PC-3 (cell line): ENCODE measurements at places on chromosomes 1 and 21. TPM values are rescaled to one million over a fixed set of nuclear protein-coding genes. Genes with fewer than 3 reads are reported as not detected.
A peak's percentile ranks its signal among the peaks of the same experiment; 100 is the strongest.

DNA sequence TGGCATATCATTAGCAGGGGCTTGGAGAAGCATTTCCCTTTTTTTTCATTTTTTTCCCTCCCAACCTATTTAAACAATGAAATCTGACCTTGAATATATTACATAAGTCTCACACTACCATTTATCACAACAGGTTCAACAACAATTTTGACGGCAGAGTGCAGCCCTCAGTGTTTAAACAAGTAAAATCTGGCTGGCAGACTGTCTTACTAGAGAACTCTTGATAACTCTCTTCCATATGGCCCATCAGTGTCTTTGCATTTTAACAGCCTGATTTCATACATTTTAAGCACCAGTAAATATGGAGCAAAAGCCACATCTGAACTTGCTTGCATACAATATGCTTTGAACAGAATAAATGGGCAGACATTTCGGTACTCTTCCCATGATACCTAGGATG lies 213.0 kb downstream of the KCTD3 start:
- DNase-seq, result no peak

The RNF207 gene
- 95.4 and 128 TPM in 2 replicates for total RNA-seq

The CRB1 gene
- 0.07 TPM in 1 of 2 replicates, not detected in the other for total RNA-seq

GRCh38 chr21:26587736-26588201 lies 14.7 kb upstream of the CYYR1 start:
- peak; percentile 91 for DNase-seq

DNA sequence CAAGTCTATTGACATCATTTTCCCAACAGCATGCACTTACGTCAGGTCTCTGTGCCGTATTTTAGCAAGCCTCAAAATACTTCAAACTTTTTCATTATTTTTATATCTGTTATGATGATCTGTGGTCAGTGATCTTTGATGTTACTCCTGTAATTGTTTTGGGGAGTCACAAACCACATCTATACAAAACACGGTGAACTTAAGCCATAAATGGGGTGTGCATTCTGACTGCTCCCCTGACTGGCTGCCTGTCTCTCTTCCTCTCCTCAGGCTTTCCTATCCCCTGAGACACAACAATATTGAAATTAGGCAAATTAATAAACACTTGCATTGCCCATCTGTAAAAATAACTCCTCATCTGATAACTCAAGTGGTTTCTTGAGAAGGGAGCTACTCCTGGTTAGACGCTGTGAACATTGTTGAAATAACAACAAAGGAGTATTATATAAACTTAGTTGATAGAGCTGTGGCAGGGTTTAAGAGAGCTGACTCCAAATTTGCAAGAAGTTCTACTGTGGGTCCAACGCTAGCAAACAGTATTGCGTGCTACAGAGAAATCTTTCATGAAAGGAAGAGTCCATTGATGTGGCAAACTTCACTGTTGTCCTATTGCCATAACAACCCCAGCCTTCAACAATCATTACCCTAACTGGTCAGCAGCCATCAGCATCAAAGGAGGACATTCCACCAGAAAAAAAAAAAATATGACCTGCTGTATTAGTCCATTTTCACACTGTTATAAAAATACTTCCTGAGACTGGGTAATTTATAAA lies 105.8 kb upstream of the DSCAM start:
- no peak for DNase-seq

The OVAAL gene
- total RNA-seq, result not detected in 2 replicates

DNA sequence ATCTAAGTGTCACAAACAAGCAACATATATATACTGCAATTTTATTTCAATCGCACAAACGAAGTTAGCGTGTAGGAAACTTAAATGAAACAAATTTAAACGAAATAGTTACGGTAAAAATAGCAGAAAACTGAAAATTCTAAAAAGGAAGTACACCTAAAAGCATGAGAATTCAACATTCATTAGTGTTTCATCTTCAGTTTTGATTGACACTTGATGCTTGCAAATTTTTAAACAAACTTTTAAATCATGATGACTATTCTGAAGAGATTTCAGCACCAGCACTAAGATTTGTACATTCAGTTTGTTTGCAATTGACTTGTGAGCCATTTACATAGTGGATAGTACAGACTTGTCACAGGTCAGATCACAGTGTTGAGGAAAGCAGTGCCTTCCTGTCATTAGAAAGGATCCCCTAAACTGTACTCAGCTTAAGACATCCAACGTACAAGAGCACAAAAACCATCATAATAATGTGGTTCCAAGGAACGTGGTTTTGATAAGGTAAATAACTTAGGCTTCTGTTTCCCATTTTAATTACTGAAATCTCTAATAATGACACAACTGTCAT lies 67.0 kb upstream of the LBR start:
- no peak for DNase-seq

DNA sequence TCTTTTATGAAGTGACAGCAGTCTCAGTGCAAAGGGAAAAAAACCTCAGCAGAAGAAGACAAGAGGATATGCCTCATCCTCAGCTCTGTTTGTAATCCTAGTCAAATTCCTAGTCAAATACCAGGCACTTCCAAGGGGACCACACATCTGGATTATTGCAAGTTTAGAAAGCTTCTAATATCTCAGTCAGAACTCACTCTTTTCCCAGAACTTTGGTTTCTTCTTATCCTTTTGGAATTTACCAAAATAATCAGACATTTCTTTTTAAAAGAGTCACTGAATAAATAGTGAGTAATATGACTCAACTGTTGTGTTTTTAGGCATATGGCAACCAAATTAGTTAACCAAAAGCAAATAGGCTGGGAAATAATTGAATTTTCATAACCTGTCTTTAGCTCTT lies 47.8 kb downstream of the PRRX1 start:
- DNase-seq, result peak; percentile 73

DNA sequence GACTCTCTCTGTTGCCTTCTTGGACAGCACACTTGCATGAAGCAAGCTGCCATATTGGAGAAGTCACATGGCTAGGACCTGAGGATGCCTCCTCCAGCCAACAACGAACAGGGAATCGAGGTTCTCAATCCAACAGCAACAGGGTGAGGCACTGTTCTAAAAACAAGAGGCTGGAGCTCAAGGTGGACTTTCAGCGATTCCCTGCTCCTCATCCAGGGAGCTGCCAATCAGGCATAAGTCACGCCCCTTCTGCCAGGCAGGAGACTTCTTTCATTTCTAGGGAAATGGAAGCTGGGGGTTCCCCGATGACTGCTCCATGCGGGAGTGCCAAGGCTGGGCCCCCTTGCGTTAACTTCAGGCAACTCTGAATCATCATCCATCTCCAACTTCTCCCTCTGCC lies 22.7 kb upstream of the IFNAR1 start:
- DNase-seq, result no peak

The BACE2 gene
- 89.2 and 96.2 TPM in 2 replicates for total RNA-seq

DNA sequence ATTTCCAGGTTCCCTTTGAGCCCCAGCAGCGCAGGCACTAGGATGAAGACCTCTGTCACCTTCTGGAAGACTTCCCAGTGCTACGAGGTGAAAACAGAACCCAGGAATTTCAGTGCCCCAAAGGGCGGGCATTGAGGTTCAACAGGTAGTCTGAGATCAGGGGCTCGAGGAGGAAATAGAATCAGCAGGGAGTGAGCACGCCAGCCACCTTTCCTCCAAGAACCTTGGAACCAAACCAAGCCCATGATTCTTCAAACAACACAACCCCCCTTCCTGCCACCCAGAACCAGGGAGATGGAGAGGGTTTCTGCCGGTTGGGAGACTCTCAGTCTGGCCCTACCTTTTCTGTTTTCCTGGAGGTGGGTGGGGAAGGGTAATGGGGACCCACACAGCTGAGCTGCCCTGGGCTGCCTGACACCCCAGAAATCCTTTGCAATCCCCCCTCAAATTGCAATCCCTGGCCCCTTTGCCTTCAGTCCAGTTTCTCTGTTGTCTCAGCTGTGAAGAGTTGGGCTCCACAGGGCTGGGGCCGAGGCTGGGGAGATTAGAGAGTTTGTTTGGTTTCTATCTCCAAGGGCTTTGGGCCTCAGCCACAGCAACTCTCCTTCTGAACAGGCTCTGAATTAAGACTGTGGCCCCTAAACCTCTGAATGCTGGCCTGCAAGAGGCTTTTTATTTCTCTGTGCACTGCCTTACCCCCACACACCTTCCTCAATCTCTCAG lies 11.9 kb downstream of the SLC41A1 start:
- DNase-seq, result no peak

The MYBPHL gene
- not detected in 2 replicates for total RNA-seq

DNA sequence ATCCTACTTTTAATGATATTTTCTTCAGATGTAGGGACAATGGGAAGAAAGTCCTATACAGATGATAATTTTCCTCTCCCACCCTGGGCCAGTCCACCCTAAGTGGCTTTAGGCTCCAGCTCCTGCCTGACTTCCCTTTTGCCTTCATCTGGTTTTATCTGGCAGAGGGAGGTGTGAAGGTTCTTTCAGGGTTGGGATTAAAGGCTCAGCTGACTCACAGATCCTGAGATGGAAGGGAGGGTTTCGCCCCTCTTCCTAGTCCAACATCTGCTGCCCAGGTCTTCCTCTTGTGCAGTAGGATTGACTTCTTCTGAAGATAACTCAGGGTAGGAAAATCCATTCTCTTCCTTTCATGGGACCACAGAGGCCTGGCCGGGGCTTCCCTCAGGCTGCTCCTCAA lies 362.4 kb upstream of the KAZN start:
- no peak for DNase-seq

DNA sequence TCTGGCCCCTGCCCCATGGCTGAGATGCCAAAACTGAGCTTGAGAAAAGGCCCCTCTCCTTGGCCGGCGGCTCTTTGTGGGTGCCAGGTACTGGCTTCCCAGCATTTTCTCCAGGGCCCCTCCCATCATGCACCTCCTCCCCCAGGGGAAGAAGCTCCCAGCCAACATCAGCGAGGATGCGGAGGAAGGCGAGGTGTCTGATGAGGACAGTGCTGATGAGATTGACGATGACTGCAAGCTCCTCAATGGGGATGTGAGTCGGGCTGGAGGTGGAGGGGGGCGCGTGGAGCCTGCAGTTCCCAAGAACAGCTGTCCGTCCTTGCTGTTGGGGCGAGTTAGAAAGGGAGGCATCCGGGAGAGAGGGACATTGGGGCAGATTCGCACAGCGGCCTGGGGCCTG lies 13.5 kb downstream of the PLCH2 start:
- no peak for DNase-seq

DNA sequence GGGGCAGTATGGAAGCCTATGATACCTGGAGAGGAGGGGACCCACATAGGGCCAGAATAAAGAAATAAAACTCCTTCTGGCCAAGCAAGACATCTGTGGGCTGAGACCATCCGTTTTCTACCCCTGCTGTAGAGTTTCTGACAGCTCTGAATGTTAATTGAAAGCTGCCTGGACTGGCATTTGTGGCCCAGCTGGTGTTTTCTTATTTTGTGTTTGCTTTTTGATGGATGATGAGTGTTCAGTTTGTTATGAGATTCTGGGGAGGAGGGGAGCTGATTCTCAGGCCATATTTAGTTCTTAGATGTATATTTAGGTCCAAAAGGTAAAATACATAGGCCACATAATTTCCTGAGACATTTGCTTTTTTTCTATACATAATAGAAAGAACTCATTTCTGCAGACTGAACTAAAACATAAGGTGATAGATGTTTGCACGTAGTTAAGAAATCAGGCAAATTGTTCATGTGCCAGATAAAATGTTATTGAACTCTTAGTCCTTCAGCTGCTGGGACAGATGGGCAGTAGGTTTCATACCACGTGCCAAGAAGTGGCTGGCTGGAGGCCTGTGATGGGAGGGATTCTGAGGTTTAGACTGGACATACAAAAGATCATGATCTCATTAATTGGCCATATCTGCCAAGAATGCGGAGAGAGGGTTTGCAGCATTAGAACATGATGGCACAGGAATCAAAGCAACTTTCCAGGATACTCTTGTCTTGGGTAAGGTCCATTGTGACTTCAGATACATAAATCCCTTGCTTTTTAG lies 54.1 kb downstream of the DSCAM start:
- no peak for DNase-seq

GRCh38 chr1:1183833-1184775 lies 10.4 kb downstream of the TTLL10 start:
- DNase-seq, result no peak

DNA sequence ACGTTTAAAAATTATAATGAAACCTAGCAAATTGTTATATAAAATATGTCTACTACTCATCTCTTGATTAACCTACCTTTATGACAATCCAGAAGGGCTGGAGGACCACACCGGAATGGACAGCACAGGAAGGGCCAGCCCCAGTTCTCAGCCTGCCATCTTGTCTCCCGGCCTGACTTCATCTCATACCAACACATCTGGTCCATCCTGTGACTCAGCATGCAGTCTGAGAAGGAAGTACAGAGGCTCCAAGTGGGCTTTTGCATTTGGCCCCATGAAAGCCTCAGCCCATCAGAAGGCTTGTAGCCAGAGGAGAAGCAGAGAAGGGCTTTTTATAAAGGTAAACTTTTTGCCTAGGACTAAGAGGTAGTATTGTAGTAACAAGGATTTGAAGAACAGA lies 436.6 kb downstream of the MRPL39 start:
- no peak for DNase-seq

- DNase-seq, result peak; percentile 73
Observed at GRCh38 chr21:39737376-39738000, 7.5 kb upstream of the IGSF5 start.

GRCh38 chr1:21278860-21279845 lies 11.1 kb downstream of the ECE1 start:
- DNase-seq, result no peak

DNA sequence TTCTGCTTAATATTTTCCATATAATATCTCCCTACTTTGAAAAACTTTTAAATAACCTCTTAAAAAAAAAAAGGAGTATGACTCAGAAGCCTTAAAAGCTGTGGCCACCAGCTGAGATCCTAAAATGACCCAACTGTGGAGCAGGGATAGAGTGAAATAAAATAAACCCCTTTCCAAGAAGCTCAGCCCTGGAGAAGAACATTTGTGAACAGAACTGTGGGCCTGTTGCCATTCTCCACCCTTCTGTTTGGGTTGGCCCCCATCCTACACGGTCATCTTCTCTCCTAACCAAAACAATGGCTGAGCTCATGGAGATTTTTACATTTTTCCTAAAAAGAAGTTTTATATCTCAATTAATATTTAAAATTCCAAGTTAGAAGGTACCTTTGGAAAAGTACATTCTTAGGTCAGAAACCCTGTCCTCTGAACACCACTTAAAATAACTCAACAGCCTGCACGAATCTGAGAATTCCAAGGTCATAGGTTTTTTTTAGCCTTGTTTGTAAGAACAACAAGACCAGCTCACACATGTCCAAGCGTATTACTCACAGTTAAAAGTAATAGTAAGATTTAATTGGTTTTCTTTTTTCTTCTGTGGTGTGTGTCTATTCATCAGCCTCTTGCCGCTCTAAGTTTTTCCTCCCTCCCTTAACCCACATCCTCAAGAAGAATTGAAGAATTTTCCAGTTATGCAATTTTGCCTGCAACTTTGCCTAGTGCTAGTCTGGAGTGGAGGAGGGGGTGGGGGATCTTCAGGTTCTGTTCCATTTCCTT lies 107.7 kb upstream of the ERRFI1 start:
- DNase-seq, result peak; percentile 40
